ENCODE measurements at places on chromosomes 7 and 10. TPM values are rescaled to one million over a fixed set of nuclear protein-coding genes. Genes with fewer than 3 reads are reported as not detected.

GRM8 gene
- not detected for total RNA-seq

DEPP1 gene
- total RNA-seq = 3.6 TPM

ARMH3 gene
- 13.8 TPM for total RNA-seq

CYP2C19 gene
- total RNA-seq = not detected

DLX6 gene
- not detected for total RNA-seq

PRKCQ gene
- 9.5 TPM for total RNA-seq

NKX2-3 gene
- not detected for total RNA-seq
